ENCODE measurements at places on chromosomes 5 and 9.

DNA sequence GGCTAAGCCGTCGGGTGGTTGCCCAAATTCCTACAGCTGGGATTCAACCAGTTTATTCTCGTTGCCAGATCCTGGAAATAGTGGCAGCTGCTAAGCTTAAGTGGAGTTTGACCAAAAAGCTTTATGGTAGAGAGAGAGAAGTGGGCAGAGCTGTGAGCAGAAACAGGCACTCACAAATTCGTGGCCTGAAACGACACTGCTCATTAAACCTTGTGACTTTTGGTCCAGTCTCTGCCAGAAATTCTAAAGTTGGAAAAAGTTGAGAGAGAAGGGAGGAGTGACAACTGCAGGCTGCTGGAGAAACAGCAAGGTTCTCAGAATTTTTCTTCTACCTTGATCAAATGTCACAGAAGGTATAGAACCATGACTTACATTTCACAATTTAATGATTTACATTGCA lies 131.5 kb downstream of the MTX3 start:
- no peak for DNase-seq

DNA sequence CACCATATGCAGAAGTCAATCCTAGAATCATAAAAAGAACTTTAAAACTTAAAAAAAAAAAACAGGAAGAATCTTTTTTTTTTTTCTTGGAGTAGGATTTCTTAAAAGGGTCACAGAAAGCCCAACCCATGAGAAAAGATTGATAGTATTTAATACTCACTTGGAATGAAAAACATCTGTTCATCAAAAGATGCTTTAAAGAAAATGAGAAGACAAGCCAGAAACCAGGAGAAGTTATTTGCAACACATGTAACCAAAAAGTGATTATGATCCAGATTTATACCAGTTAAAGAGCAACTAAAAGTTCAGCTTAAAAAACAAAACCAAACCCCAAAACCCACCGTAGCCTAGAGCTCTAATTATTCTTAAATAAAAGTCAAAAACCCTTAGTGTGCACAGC lies 69.3 kb downstream of the TLE4 start:
- no peak for DNase-seq

- no peak for DNase-seq
Observed at GRCh38 chr5:121378046-121378445, 473.6 kb upstream of the FTMT start.

DNA sequence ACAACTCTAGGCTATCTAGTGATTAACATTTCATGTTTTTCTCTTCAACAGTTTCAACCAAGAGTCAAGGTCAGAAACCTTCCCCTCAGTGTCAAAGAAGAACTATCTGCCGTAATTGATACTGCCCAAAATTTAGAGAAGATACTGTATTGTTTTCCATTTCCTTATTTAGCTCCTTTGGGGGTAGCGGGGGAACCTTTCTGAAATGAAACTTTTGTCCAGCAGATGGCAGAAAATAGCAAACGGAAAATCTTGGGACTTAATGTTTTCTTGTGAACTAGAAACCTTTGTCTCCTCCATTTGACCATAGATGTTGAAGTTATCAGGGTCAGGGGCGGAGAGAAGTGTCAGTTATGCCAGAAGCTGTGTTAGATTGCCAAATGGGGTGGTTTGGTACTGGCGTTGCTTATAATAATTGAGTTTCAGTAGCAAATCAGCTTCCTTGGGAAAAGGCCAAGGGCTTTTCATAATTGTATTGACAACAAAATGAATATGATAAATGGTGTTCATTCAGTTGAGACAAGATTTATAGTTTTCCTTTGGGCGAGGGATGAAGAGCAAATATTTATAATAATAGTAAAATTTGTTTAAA lies 101.7 kb upstream of the TLX3 start:
- DNase-seq = no peak

GRCh38 chr5:41681840-41682239 lies 171.4 kb upstream of the PLCXD3 start:
- no peak for DNase-seq

DNA sequence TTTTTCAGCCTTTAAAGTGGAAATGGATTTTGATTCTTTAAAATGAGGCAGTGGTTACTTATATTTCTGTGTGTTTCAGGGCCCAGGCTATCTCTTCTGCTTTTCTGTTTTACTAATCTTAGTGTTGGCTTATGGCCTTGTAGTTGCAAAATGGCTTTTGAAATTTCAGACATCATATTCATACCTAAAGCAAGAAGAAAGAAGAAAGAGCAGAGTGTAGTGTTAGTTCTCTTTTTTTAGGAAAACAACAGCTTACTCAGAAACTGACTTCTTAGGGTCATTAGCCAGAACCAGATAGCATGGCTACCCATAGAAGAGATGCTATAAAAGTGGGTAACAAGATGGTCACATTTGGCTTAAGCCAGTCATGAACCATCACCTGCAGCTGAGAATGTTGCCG lies 20.9 kb downstream of the ZBED3 start:
- DNase-seq = no peak

DNA sequence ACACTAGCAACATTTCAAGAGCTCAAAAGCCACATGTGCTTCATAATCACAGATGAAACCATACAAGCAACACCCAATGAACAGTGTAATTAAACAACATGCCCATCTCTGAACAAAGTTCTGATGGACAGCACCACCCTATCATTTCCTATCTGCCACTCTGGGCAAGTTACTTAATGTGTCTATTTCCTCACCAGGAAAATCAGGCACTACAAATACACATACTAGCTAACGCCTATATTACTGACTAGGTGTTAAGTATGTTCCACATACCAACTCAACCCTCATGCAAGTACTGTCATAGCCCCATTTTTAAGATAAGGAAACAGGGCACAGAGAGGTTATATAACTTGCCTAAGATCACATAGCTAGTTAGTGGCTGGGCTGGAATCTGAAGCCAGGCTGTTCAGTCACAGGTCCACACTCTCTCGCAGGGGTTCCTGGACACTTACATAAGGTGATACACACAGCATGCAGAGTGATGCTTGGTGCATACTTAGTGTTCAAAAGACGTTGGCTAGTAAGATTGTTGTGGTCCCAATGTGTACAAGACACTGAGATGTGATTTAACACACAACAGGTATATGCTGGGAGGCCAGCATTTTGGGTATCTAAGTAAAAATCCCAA lies 24.2 kb downstream of the CORO2A start:
- no peak for DNase-seq

DNA sequence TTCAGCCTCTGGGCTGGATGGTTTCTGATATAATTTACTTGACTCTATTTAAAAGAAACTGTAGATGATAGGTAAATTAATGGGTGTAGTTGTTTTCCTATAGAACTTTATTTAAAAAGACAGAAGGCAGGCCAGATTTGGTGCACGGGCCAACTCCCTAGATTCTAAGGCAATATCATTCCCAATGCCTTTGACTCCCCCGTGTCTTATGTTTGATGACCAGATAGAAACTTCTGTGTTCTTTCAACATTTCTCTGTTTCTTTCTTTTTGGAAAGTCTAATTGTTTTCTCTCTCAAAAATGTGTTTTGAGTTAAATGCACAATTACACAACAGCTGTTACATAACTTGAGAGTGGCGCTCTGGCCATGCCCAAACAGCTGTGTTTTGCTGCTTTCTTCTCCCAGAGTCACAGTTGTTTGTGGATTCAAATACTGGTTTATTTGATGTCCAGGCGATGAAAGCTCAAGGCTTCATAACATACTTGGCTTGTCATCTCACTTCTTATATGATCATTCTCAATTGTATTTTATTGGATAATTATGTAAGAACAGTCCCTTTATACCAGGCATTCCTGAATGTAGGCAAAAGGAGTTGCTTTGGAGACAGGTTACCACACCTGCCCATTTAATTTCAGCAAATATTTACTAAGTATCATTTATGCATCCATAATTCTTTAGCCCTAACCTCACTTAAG lies 1.7 kb upstream of the ALDH1A1 start:
- no peak for DNase-seq

- DNase-seq = no peak
Observed at GRCh38 chr5:3345195-3345594, 250.4 kb upstream of the IRX1 start.

- no peak for DNase-seq
Observed at GRCh38 chr9:16120231-16120641, 567.4 kb downstream of the CCDC171 start.

All from stimulated activated CD4-positive, alpha-beta T cell treated with anti-CD3 and anti-CD28 coated beads, Interleukin-12 subunit alpha, Interleukin-12 subunit beta, amount 100 ng/mL, for 24 hours (primary cell).